ENCODE measurements at places on chromosomes 1 and 21. TPM values are rescaled to one million over a fixed set of nuclear protein-coding genes. Genes with fewer than 3 reads are reported as not detected.

The PTGER3 gene
- 3.4 TPM for total RNA-seq

- DNase-seq, result no peak
These were observed 15.8 kb downstream of the ACP6 start for GRCh38 chr1:147654511-147654910.

GRCh38 chr1:210883821-210884220 lies 250.1 kb downstream of the KCNH1 start:
- DNase-seq, result no peak

DNA sequence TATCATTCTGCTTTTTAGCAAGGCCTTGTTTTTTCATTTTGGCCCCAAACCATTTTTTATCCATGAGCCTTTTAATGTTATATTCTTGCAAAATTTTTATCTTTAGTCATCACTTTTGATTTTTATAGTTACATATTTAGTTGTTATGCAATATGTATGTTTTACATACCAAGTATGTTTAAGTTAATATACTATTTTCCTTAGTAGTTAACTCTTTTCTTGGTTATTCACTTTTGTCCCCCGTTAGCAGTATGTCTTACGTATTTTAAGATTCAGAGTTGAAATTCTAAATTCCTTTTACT lies 44.5 kb downstream of the MAGI3 start:
- DNase-seq, result no peak

- no peak for DNase-seq
These were observed 72.0 kb downstream of the VCAM1 start for GRCh38 chr1:100791586-100791985.

GRCh38 chr1:109527098-109527811 lies 12.4 kb upstream of the GPR61 start:
- no peak for DNase-seq

The ST6GALNAC3 gene
- total RNA-seq, result 0.50 TPM

GRCh38 chr1:111647736-111648135 lies 28.1 kb downstream of the RAP1A start:
- DNase-seq, result no peak

DNA sequence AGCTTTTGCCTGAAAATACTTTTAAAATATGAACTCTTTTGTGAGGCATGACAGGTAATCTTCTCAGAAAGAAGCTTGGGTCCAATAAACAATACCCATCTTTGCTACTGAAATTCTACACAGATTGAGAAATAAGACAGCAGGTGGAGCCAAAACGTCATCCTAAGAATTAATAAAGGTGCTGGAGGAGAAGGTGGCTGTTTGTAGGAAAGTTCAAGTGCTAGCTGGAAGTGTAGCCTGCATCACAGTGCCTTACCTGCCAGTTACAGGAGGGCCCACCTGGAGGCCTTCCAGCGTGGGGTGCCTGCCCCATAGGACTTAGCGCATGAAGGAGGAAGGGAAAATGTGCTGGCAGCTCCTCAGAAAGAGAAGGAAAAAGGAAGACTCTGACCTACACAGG lies 93.7 kb downstream of the TTC3 start:
- DNase-seq, result peak; percentile 58

The ANXA9 gene
- not detected for total RNA-seq

The DCDC2B gene
- total RNA-seq, result not detected

GRCh38 chr1:64687725-64688327 lies 57.0 kb upstream of the RAVER2 start:
- no peak for DNase-seq

The ADORA1 gene
- not detected for total RNA-seq

DNA sequence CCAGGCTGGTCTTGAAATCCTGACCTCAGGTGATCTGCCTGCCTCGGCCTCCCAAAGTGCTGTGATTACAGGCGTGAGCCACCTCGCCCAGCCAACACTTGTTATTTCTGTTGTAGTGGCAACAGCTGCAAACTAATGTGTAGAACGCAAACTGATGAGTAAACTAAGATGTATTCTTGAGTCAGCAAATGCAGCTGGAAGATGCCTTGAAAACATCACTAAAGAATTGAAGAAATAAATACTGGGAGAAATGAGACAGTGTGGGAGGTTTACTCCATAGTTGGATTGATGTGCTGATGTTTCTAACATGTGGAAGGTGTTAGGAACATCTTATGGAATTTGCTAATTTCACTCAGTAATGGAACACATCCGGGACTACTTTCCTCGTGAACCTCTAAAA lies 61.3 kb upstream of the KCNE2 start:
- no peak for DNase-seq

DNA sequence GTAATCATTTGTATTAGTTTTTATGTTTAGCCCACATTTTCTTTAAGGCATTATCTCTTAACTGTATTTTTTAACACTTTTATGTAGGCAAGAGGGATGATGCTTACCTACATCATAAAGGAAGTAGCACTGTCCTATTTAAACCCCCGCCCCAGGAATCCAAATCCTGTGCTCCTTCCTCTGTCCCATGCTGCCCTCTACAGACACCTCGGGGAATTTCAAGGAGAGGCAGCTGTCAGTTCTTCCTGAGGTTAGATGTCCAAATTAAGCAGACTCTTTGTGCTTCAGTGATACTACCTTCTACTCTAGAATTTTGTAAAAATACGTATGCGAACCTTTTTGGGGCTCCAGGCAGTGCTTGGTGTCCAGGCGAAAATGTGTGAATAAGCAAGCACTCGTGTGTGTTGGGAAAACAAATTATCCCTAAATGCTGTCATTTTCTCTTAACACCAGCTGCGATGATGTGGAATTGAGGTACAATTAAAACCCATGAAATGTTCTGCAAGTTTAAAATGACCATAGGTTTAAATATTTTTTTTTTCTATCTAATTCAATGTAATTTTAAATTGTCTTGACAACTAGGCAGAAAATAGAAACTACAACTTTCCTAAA lies 19.2 kb downstream of the CRCT1 start:
- peak; percentile 34 for DNase-seq

The CLK2 gene
- 104 TPM for total RNA-seq

The TATDN3 gene
- total RNA-seq, result 15.3 TPM

The KCNN3 gene
- not detected for total RNA-seq

The UBE2U gene
- not detected for total RNA-seq

The LINGO4 gene
- 0.16 TPM for total RNA-seq

GRCh38 chr1:66370462-66370971 lies 163.4 kb upstream of the SGIP1 start:
- no peak for DNase-seq

The LCA5L gene
- total RNA-seq, result 0.47 TPM

The TRPM2 gene
- 40.9 TPM for total RNA-seq

GRCh38 chr1:15344800-15345704 lies 64.6 kb upstream of the EFHD2 start:
- DNase-seq, result no peak

DNA sequence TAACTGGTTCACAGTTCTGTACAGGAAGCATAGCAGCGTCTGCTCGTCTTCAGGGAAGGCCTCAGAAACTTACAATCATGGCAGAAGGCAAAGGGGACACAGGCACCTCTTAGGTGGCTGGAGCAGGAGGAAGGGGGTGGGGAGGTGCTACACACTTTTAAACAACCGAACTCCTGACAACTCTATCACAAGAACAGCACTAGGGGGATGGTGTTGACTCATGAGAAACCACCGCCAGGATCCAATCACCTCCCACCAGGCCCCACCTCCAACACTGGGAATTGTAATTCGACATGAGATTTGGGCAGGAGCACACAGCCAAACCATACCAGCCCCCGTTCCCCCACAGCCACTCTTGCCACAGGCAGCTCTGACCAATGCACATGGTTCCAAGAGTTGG lies 306.3 kb upstream of the POU3F1 start:
- no peak for DNase-seq

GRCh38 chr1:68144856-68145255 lies 87.5 kb downstream of the WLS start:
- DNase-seq, result no peak

The OLIG2 gene
- total RNA-seq, result not detected

- DNase-seq, result peak; percentile 86
These were observed at the start of gene F5 for GRCh38 chr1:169586395-169587255. Gene F5, minus strand, starts transcription at chr1:169586481. Its CDS starts 95 bp downstream, at chr1:169586386.

DNA sequence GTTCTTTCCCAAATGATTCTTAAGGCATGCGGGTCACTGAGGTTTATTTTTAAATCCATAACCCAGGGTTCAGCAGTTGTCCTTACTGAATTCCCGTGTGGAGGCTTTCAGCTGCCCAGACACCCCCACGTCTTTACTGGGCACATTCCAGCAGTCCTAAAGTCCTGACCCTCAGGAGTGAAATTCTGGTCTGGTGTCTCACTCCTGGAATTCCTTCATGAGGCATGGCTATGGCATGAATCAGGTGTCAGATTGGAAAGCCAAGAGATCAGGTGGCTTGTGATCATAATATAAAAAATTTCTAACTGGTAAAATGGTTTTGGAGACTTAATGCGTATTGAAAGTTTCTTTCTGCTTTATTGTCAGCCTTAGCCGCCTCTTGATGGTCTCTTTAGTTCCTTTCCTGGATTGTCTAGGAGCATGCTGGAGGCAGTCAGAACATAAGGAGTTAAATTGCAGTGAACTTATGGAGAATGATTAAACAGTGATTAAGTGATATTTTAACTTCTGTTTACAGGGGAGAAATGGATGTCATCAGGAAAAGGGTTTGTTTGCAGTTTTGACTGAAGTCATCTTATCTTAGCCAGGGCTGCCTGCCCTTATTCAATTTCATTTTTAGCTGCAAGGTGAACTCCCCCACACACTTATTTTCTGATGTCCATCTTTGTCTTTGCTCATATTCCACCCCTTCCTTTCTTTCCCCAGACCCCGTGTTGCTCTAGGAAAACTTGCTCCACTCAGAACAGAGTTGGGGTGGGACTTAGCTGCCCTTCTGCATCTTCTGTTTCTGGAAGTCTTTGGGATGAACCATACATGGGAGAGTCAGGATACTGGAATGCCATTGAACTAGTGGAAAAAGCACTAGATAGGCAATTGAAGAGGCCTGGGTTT lies 25.7 kb upstream of the MACF1 start:
- no peak for DNase-seq

DNA sequence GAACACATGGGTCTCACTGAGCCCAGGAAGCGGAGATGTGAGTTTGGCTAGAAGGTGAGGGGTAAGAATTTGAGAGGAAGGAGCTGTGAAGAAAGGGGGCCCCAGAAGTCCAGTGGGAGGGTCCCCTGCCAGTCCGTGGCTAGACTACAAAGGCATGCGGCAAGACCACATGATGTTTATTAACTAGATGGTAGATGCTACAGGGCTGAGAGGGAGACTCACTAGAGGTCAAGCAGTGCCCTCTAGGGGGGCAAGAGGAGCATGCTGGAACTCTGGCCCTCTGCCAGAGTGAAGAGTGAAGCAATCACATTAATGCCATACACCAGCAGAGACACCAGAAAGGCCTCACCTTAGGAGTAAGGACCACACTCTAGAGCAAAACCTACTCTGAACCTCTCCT lies 12.2 kb downstream of the KIAA0319L start:
- peak; percentile 70 for DNase-seq

The ACTA1 gene
- total RNA-seq, result not detected

DNA sequence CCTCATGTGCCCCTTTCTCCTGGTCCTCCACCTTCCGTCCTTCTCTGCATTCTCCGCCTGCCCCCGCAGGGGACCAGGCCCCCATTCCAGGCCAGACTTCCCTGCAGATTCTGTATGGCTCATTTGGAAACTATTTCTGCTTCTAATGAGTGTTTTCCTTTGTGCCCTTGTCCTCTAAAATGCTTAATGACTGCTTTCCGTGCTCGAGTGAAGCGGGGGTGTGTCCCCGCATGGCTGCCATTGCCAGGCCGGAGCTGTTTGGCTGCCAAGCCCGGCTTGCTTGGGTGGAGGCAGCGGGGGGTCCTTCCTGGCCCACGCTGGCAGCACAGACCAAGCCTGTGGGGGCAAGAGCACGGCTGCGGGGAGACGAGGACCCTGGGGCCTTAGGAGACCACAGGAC lies 299.3 kb upstream of the VAMP3 start:
- DNase-seq, result no peak

- DNase-seq, result no peak
These were observed 647.2 kb upstream of the CXADR start for GRCh38 chr21:16865632-16866031.

DNA sequence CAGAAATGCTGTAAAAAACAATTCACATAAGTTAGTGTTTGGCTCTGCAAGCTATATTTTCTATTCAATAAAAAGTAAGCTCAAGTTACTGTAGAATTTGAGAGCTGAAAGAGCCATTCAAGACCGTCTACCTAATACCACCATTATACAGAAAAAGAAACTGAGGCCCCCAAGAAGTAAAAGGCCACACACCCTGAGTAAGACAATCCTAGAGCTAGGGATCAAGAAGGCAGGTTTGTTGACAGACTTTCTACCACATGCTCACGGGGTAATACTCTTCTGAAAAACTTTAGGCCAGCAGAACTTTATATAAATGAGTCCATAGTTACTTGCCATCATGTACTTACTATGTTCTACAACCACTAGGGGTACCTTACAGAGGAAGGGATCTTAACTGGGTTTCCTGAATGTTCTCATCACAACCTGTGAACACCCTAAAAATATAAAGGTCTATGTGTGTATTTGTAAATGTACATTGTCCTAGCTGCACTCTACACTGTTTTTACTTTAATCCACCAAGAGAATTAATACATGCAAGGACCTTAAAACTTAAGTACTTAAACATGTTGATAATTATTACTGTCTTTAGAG lies 2.7 kb downstream of the PSMG1 start:
- DNase-seq, result no peak

DNA sequence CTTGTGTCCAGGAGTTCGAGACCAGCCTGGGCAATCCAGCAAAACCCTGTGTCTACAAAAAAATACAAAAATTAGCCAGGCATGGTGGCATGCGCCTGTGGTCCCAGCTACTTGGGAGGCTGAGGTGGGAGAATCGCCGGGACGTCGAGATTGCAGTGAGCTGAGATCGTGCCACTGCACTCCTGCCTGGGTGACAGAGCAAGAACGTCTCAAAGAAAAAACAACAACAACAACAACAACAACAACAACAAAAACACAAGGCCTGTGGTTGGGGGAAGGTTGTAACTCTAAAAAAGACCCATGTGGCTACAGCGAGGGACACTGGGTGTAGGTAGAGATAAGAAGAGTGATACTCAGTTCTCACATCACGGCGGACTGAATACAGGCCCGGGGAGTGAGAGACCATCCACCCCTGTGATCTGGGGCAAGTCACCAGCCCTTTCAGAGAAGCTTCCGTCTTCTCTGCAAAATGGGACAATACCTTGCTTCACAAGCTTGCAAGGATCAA lies 848 bp upstream of the CDC42 start:
- DNase-seq, result no peak

DNA sequence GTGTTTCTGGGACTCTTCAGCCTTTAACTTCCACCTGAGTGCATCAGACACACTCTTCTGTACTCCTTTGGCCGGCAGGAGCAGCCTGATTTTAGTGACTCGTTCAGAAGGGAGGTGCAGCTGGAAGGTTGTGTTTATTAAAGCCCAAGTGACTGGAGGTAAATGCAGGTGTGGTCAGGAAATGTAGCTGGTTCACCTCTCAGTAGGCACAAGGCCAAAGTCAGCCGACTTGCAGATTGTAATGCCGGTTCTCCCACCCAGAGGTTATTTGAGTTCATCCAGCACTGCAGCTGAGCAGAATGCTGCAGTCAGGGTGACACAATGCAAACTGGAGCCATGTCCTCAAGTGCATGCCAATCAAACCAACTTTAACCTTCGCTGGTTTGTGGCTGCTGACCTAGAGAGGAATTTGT lies 91.5 kb downstream of the SPATA46 start:
- DNase-seq, result no peak

GRCh38 chr1:216210081-216210480 lies 213.2 kb downstream of the USH2A start:
- DNase-seq, result no peak

The GJB4 gene
- total RNA-seq, result not detected

Data from activated CD8-positive, alpha-beta T cell treated with anti-CD3 and anti-CD28 coated beads, Interleukin-2, amount 10 ng/mL, durations not matched to agents 7 days and 5 days (primary cell).